Kidney (tissue), 22 donors: ENCODE measurements at places on chromosomes 3 and 15. TPM values are rescaled to one million over a fixed set of nuclear protein-coding genes. Genes with fewer than 3 reads are reported as not detected.

GRCh38 chr3:177185035-177185574, 12.2 kb downstream of the TBL1XR1 start:
- no peak for DNase-seq
- H3K4me1 ChIP-seq, result peaks cover 6% of the 10 kb centered on the region
- no peaks in the 10 kb centered on the region for H3K27me3 ChIP-seq
- H3K27ac ChIP-seq, result no peak overlapping the region

DNA sequence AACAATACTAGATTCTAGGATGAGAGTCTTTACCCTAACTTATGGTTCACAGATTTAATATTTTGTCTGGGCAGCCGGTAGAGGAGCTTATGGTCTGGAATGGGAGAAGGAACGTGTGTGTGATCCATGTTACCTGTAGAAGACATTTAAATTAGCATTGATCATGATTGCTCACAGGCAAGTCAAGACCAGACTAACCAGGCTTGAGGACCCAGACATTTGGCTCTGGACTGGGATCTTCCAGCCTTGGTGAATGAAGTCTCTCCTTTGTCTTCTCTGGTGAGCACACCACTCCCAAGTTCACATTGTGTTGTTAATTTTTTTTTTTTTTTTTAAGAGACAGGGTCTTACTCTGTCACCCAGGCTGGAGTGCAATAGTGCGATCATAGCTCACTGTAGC, 11.7 kb downstream of the ABHD2 start:
- H3K27ac ChIP-seq, result no peak overlapping the region
- no peak overlapping the region for H3K4me3 ChIP-seq
- no peaks in the 10 kb centered on the region for H3K27me3 ChIP-seq
- no peaks in the 10 kb centered on the region for H3K36me3 ChIP-seq

DNA sequence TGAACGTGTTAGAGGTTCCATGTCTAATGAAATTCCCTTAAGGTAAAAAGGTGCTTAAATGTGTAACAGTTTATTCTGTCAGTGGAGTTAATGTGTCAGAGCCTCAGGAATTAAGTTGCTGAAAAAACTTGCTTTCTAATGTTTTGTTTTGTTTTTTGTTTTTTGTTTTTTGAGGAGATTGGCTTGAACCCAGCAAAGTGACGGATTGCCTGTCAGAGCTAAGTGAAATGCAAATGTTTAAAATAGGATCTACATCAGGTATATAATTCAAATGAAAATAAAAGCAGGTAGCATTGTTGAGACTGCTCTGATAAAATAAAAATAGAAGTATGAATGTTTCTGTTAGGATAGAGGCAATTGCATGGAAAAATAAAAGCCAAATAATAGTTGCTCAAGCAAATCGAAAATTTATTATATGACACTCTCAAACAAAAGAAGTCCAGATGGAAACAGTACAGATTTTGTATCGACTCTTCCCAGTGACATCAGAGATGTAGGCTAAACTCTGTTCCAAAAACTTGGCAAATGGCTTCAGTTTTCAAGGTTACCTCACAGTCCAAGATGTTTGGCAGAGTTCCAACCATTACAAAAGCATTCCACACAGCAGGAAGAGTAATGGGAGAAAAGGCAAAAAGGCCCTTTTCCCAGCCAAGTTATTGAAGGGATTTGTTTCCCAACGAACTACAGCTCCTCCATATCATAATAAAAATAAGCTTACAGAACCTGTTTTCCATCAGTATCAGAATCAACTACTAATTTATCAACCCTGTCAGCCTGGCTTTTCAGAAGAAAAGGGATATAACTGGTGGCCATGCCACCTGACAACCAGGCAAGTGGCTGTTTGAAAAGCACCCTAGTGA, 291.0 kb downstream of the TBL1XR1 start:
- H3K27me3 ChIP-seq, result no peaks in the 10 kb centered on the region
- H3K36me3 ChIP-seq, result no peaks in the 10 kb centered on the region
- no peak for DNase-seq
- no peak overlapping the region for H3K4me3 ChIP-seq
- H3K4me1 ChIP-seq, result peaks cover 3% of the 10 kb centered on the region

GRCh38 chr15:27867861-27868260, 231.3 kb downstream of the OCA2 start:
- no peaks in the 10 kb centered on the region for H3K4me1 ChIP-seq
- no peak for DNase-seq
- no peaks in the 10 kb centered on the region for H3K36me3 ChIP-seq
- H3K4me3 ChIP-seq, result no peak overlapping the region

GRCh38 chr15:84822653-84823281, 5.6 kb downstream of the ALPK3 start:
- peaks cover 50% of the 10 kb centered on the region for H3K4me1 ChIP-seq
- H3K4me3 ChIP-seq, result no peak overlapping the region
- no peak for DNase-seq
- H3K36me3 ChIP-seq, result peaks cover 4% of the 10 kb centered on the region

- DNase-seq, result peak; percentile 91
- peaks cover 46% of the 10 kb centered on the region for H3K4me1 ChIP-seq
- peak overlapping the region; percentile 32 for H3K4me3 ChIP-seq
- H3K27ac ChIP-seq, result peak overlapping the region; percentile 74
- H3K36me3 ChIP-seq, result peaks cover 8% of the 10 kb centered on the region
- no peaks in the 10 kb centered on the region for H3K27me3 ChIP-seq
Observed at GRCh38 chr3:52052831-52053306, 3.5 kb downstream of the DUSP7 start.

DNA sequence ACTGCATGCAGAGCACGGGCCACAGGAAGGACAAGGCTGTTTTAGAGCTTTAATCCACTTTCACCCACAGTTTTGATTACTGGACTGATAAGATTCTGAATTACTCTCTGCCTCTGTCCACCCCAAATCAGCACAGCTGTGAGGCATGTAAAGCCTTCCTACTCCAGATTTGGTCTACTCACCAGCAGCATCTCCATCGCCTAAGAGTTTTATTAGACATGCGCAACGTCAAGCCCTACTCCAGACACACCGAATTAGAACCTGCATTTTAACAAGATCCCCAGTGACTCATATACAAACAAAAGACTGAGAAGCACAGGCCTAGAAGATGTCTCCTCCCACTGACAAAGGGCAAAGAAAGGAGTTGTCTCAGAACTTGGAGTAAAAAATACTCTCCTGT, 221.2 kb downstream of the TUSC7 start:
- H3K27me3 ChIP-seq, result no peaks in the 10 kb centered on the region
- DNase-seq, result no peak
- H3K4me3 ChIP-seq, result no peak overlapping the region
- H3K36me3 ChIP-seq, result no peaks in the 10 kb centered on the region

DNA sequence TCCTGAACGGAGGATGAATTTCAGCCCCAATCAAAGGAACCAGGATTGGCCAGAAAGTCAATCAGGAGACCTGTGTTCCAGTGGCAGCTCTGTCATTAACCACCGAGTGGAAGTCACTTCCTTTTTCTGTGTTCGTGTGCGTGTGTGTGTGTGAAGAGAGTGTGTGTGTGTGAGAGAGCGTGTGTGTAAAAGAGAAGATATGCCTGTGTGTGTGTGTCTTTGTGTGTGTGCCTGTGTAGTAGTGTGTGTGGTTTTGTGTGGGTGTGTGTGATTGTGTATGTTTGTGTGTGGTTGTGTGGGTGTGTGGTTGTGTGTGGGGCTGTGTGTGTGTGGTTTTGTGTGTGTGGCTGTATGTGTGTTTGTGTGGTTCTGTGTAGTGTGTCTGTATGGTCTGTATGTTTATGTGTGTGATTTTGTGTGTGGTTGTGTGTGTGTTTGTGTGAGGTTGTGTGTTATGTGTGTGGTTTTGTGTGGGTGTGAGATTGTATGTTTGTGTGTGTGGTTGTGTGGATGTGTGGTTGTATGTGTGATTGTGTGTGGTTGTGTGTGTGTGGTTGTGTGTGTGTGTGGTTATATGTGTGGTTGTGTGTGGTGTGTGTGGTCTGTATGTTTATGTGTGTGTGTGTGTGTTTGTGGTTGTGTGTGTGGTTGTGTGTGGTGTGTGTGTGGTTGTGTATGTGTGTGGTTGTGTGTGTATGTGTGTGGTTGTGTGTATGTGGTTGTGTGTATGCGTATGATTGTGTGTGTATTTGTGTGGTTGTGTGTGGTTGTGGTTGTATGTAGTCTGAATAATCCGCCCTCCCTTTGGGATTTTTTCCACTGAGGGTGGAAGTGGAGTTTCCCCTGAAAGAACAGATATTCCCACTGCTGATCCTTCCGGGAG, 314.4 kb downstream of the SHQ1 start:
- peaks cover 2% of the 10 kb centered on the region for H3K4me1 ChIP-seq
- no peaks in the 10 kb centered on the region for H3K27me3 ChIP-seq
- H3K4me3 ChIP-seq, result no peak overlapping the region
- no peak overlapping the region for H3K27ac ChIP-seq

The TUSC7 gene
- not detected for total RNA-seq

- DNase-seq, result peak; percentile 70
- H3K4me3 ChIP-seq, result no peak within 1 kb of the TSS
- H3K27ac ChIP-seq, result no peak within 1 kb of the TSS
- H3K27me3 ChIP-seq, result no peaks in the 10 kb centered on the region
- H3K4me1 ChIP-seq, result peaks cover 14% of the 10 kb centered on the region
Observed at GRCh38 chr15:72197460-72198355, at the start of gene GRAMD2A. TSS of gene GRAMD2A (minus strand) at chr15:72197787.

- H3K4me3 ChIP-seq, result no peak overlapping the region
- H3K27ac ChIP-seq, result no peak overlapping the region
- no peaks in the 10 kb centered on the region for H3K4me1 ChIP-seq
Observed at GRCh38 chr3:66082679-66083078, 44.0 kb upstream of the MAGI1 start.

The FGF12 gene
- total RNA-seq, result 1.8 TPM

The COLQ gene
- total RNA-seq, result 4.3 TPM

GRCh38 chr3:142976621-142977398, 13.3 kb upstream of the PAQR9 start:
- no peaks in the 10 kb centered on the region for H3K36me3 ChIP-seq
- peak; percentile 85 for DNase-seq
- no peaks in the 10 kb centered on the region for H3K4me1 ChIP-seq
- H3K4me3 ChIP-seq, result no peak overlapping the region
- H3K27ac ChIP-seq, result no peak overlapping the region

GRCh38 chr3:12797892-12798558, 1.5 kb downstream of the CAND2 start:
- no peak overlapping the region for H3K4me3 ChIP-seq
- no peak for DNase-seq
- H3K27ac ChIP-seq, result no peak overlapping the region
- no peaks in the 10 kb centered on the region for H3K27me3 ChIP-seq
- no peaks in the 10 kb centered on the region for H3K36me3 ChIP-seq

The GP9 gene
- total RNA-seq, result not detected

DNA sequence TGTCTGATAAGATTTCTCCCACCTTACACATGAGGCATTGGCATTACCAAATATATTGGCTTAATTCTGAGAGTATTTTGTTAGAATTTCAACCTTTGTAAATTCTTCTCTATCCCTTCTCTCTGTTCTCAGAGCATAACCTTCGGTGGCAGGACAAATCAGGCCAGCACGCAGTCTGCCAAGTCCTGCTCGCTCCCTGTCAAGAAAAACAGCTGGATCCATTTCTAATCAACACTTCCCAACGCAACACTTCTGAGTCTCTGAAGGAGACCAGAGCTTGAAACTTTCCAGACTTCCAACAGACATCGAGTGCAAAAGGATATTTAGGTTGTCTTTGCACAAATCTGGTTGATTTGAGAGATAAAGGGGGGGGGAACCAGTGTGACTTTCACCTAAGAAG, 125.7 kb downstream of the SV2B start:
- no peak overlapping the region for H3K27ac ChIP-seq
- H3K4me1 ChIP-seq, result no peaks in the 10 kb centered on the region
- DNase-seq, result no peak
- no peaks in the 10 kb centered on the region for H3K36me3 ChIP-seq
- no peaks in the 10 kb centered on the region for H3K27me3 ChIP-seq

The CFAP100 gene
- total RNA-seq, result not detected

DNA sequence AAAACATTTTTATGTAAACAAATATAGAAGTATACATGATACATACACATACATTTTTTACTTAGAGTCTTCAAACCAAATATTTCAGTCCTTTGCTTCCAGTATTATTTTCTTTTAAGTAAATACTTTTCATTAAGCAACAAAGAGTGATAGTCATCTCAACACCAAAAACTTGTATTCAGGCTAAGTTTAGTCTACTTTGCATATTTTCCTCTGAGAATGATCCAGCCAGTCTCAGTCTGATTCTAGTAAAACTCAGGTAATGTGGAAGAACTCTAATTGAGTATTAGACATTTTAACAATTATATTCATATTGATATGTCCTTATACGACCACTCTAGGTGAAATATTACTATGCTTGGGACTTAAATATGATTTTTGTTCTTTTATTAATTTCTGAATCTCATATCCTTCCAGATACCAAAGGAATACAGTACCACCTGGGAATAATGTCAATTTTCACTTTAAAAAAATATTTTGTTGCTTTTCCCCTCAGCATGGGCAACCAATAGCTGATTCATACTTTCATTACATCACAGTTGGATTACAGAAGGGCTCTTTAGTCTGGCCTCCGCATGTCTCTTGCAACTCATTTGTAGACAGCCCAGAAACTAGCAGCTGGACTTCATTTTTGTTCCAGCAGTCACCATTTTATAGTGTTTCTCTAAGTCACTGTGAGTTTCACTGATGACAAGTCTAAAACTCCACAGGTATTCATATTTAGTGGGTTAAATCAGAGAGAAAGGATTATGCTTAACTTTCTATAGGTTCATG, 390.4 kb downstream of the ZBTB20 start:
- peak overlapping the region; percentile 56 for H3K27ac ChIP-seq
- DNase-seq, result no peak
- H3K36me3 ChIP-seq, result no peaks in the 10 kb centered on the region
- H3K4me1 ChIP-seq, result peaks cover 4% of the 10 kb centered on the region
- no peaks in the 10 kb centered on the region for H3K27me3 ChIP-seq

The KBTBD12 gene
- total RNA-seq, result 1.4 TPM

DNA sequence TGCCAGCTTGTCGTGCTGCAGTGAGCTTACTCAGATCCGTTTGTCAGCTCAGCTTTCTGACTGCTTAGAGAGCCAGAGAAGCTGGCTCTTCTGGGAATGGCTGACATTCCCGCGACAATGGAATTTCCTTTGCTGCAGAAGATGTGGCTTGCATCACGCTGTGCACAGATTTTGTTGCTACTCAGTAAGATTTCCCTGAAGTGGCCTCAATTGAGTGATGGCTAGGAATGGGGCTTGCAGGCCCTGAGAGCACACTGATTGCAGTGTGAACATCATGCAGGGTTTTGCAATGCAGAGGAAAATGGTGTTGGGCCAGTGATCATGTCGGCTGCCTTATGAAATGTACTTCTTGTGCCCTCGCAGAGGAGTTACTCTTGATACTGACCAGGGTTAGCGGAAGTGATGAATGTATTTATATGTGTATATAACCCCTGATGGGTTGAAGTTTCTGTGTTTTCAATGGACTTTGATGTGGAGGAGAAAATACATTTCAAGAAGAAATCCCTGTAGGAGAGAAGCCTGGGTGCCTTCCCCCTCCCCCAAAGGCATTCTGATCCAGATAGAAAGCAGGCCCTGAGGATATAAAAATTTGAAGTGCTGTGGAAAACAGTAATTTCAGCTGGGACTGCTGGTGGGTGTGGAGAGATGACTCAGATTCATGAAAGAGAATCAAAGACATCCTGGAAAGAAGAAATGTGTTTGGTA, 102.5 kb upstream of the PDZRN3 start:
- no peaks in the 10 kb centered on the region for H3K4me1 ChIP-seq
- DNase-seq, result peak; percentile 38
- H3K4me3 ChIP-seq, result no peak overlapping the region
- no peak overlapping the region for H3K27ac ChIP-seq
- H3K36me3 ChIP-seq, result no peaks in the 10 kb centered on the region

GRCh38 chr3:5264093-5264600, 76.6 kb downstream of the EDEM1 start:
- H3K4me3 ChIP-seq, result no peak overlapping the region
- DNase-seq, result no peak
- no peaks in the 10 kb centered on the region for H3K4me1 ChIP-seq
- no peak overlapping the region for H3K27ac ChIP-seq
